Activated CD4-positive, alpha-beta memory T cell treated with anti-CD3 and anti-CD28 coated beads for 36 hours (primary cell): ENCODE measurements at places on chromosomes 2 and 18. TPM values are rescaled to one million over a fixed set of nuclear protein-coding genes. Genes with fewer than 3 reads are reported as not detected.

Gene SPP2
- not detected for total RNA-seq

Gene CXCR1
- total RNA-seq, result not detected

Gene COL3A1
- total RNA-seq, result not detected

Gene COL6A3
- 27.7 TPM for total RNA-seq

Gene PROM2
- total RNA-seq, result 0.48 TPM

Gene MOGAT1
- total RNA-seq, result not detected

Gene IL37
- not detected for total RNA-seq

Gene SERPINB10
- total RNA-seq, result not detected

Gene LYG1
- total RNA-seq, result 1.2 TPM

Gene RFX8
- total RNA-seq, result 1.0 TPM

Gene NAPG
- 31.8 TPM for total RNA-seq

Gene FARSB
- 40.3 TPM for total RNA-seq

Gene RNU2-63P
- total RNA-seq, result 25.7 TPM

Gene ACKR3
- 1.2 TPM for total RNA-seq

Gene TNS1
- total RNA-seq, result 0.97 TPM

Gene ANKRD29
- total RNA-seq, result not detected

Gene ITSN2
- 61.0 TPM for total RNA-seq

Gene TEKT4
- not detected for total RNA-seq

Gene LYPD6B
- not detected for total RNA-seq
